Left cardiac atrium (tissue), 4 donors: ENCODE measurements at places on chromosomes 3 and 15. TPM values are rescaled to one million over a fixed set of nuclear protein-coding genes. Genes with fewer than 3 reads are reported as not detected.
A peak's percentile ranks its signal among the peaks of the same experiment; 100 is the strongest.

Gene PRRT3
- total RNA-seq = 0.97 TPM

DNA sequence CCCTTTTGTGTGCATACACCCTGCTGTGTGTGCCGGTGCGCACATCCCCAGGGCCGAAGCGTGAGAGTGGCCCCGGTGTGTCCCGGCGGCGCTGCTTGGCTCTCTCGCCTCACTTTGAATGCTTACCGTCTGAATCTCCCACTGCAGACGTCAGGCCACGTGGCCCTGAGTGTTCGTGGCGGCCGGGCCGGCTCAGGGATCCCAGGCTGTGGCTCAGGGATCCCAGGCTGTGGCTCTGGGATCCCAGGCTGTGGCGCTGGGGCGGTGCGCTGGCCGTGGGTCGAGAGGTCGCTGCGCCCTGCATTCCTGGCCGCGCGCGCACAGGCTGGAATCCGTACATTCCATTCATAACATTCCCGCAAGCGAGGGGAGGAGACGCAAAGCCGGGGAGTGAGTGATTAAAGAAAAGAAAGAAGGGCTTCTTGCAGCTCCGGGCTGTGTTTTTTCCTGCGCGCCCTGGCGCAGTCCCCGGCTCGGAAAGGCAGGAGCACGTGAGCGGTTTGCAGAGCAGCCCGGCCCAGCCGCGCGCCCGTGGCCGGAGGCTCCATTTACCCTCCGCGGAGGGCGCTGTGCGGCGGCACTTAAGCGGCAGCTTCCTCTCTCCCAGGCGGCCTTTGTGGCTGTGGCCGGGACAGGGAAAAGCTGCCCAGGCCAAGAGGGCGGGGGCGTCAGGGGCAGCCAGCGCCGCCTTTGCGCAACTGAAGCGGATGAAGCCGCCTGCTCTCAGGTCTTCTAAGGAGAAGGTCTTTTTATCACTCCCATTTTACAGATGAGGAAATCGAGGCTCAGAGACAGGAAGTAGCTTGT is 87.0 kb upstream of the ALDH1L1 start:
- peak; percentile 84 for DNase-seq

- DNase-seq = no peak
Observed at GRCh38 chr15:42584031-42584765, 8.8 kb downstream of the STARD9 start.

Gene PYGO1
- total RNA-seq = 4.5 TPM

Gene ZNF620
- total RNA-seq = 3.3 TPM

Gene ATP2B2
- 0.31 TPM for total RNA-seq

GRCh38 chr15:48470096-48470495 is 138.9 kb downstream of the DUT start:
- DNase-seq = no peak

Gene LXN
- total RNA-seq = 5.7 TPM

Gene IFRD2
- 68.8 TPM for total RNA-seq

DNA sequence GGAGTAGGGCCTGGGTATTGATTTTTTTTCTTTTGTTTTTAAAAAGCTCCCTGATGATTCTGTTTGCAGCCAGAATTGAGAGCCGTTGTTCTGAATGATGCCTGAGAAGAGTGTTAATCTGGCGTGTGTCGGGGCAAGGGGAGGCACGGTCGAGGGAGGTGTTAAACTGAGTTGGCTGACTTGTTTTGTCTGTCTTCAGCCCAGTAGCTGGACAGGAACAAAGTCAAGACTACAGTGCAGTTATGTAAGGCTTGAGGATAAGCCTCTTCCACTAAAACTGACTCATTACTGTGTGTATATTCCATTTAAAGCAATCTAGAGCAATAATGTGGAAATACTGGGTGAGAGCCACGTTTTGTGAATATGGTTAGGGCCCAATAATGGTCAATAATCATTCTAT is 119.0 kb upstream of the DLG1 start:
- DNase-seq = no peak

GRCh38 chr3:72633534-72633933 is 214.7 kb downstream of the SHQ1 start:
- no peak for DNase-seq

GRCh38 chr3:149353581-149354184 is 20.2 kb upstream of the TM4SF18 start:
- DNase-seq = no peak
